ENCODE measurements at places on chromosomes 13 and 19.

GRCh38 chr19:3691372-3691716, 8.9 kb downstream of the PIP5K1C start:
- no peak for DNase-seq

- no peak for DNase-seq
These were observed 137.3 kb upstream of the FNDC3A start for GRCh38 chr13:48838193-48838973.

GRCh38 chr13:22032905-22033304, 362.0 kb downstream of the FGF9 start:
- no peak for DNase-seq

GRCh38 chr13:91362908-91363307, 15.4 kb downstream of the MIR17HG start:
- no peak for DNase-seq

DNA sequence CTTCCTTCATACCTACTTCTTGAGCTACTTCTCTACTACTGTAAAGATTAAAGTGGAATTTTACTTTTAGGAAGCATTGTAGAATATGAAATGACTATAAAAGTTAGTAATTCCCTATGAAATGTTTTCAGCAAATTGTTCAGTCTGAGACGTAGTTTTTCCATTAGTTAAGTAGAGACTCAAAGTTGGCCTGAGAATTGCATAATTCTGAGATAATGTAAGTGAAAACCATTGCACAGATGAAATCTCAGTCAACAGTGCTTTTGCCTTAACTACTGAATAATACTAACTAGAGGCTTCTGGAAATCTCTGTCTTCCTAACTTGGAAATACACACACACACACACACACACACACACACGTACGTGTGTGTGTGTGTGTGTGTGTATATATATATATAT, 125.9 kb downstream of the FGF14 start:
- no peak for DNase-seq

DNA sequence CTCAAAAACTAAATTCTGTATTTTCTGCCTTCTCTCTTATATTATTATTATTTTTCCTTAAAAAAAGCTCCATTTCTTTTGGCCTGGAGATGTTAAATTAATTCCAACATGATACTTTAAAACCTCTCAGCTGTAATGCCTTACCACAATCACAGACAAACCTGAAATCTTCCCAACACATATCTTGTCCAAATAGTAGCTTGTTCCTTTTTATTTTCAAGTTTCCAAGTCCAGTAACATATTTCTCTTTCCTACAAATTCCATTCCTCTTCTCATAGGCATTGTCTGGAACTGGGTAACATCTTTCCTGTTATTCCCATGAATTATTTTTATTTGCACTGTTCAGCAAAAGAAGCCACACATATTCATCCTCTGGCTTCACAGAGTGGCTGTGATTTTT, 137.0 kb downstream of the SLITRK6 start:
- no peak for DNase-seq

GRCh38 chr13:19781526-19781925, 1.2 kb downstream of the PSPC1 start:
- DNase-seq = no peak

- DNase-seq = no peak
These were observed 134.1 kb downstream of the KATNAL1 start for GRCh38 chr13:30173303-30173610.

DNA sequence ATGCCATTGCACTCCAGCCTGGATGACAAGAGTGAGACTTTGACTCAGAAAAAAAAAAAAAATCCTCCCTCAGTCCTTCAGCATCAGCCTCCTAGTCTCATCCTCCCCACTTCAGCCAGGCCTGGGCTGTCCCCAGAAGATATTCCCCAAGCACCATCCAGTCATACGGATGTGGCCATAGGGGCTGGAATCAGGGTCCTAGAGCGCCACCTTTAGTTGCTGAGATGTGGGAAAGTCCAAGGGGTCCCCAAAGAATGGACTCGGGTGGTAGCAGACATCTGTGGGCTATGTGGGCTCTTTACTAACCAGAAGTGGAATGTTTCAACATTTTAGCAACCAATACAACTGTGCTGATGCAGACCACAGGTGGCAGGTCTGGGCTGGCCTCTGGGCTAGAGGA, 3.1 kb upstream of the TYROBP start:
- DNase-seq = no peak

GRCh38 chr19:51186323-51186722, 38.6 kb upstream of the CD33 start:
- no peak for DNase-seq

- no peak for DNase-seq
These were observed 1.8 kb downstream of the NCAN start for GRCh38 chr19:19213426-19214158.

GRCh38 chr13:21637296-21637695, 33.3 kb upstream of the MICU2 start:
- DNase-seq = no peak

- DNase-seq = peak; percentile 78
These were observed 10.2 kb downstream of the PPP1R37 start for GRCh38 chr19:45103156-45103507.

GRCh38 chr13:70964124-70964523, 855.9 kb upstream of the KLHL1 start:
- DNase-seq = peak; percentile 47

GRCh38 chr19:13770013-13770635, 4.1 kb upstream of the C19orf53 start:
- no peak for DNase-seq

GRCh38 chr19:46621191-46622117, 3.4 kb downstream of the PTGIR start:
- no peak for DNase-seq

- no peak for DNase-seq
These were observed 366.8 kb downstream of the SLITRK1 start for GRCh38 chr13:83515268-83516015.

GRCh38 chr19:48571378-48572162, 19.6 kb downstream of the SULT2B1 start:
- DNase-seq = no peak

- no peak for DNase-seq
These were observed 62.4 kb upstream of the KLHL1 start for GRCh38 chr13:70170689-70171088.

- DNase-seq = no peak
These were observed 77.9 kb downstream of the TRPC4 start for GRCh38 chr13:37791699-37792098.

DNA sequence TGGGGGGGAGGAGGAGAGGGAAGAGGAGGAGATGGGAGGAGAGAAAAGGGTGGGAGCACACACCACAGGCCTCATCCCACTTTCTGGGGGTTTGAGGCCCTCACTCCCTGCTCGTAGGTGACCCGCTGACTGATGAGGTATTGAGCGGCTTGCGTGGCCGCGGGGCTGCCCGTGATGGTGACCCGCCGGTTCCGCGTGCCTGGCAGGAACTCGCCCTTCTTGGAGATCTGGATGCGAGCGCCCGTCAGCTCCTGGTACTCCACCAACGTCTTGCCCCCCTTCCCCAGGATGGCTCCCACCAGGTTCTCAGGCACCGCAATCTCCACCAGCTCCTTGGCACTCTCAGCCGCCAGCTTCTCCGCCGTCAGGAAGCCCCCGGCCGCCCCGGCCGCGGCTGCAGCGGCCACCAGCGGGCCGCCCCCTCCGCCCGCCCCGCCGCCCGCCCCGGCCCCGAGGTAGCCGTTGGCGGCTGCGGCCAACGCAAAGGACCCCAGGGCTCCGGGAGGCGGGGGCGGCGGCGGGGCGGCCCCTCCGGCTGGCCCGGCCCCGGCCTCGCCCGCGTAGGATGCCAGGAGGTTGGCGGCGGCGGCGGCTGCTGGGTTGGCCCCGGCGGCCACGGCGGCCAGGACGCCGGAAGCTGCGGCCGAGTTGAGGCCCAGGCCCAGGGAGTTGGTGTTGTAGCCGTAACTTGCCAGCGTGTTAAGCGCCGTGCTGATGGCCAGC, 25.4 kb upstream of the NANOS2 start:
- DNase-seq = no peak

DNA sequence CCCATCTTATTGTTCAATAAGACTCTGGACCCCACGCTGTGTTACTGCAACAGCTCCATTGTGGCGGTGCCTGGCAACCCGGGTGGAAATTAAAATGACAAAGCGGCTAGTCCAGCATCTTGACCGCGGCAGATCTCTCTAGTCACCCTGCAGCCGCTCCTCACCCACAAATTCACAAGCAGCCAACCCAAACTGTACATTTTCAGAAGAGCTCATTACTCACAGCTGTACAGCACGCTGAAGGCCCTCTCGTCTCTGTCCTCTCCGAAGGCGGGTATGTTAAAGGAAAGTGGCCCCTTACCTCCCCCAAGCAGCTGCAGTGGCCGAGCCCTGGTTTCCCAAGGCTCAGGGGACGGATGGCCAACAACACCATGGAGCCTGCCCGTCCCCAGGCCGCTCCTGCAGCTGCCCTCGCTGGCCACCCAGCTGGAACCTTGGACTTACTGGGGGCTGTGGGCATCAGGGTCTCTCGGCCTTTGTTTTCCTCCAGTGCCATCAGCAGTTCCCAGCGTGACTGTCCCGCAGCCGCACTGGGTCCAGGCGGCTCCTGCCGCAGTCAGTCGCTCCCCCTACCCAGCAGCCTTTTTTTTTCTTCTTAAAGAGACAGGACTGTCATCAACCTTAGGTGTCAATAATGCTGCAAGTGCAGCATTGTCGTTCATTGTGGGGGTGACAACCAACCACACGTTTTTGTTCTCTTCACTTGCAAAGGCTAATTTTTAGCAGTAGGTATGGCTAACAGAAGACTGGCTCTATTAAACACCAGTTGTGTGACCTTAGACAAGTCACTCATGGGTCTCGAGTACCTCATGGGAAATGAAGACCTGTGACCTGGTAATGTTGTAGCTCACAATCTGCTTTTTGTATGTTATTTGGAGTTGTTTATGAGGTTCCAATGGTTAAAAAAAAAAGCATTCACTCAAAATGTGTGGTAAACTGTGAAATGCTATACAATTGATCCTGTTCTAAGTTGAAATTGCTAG, at the start of gene SACS:
Gene SACS, minus strand, starts transcription at position 532 of the 983 bp plus-strand sequence. CDS start 22,463 bp downstream, outside the sequence.
- peak; percentile 37 for DNase-seq

- peak; percentile 15 for DNase-seq
These were observed 60.1 kb upstream of the MYCBP2 start for GRCh38 chr13:77386880-77387606.

- DNase-seq = no peak
These were observed 2.0 kb downstream of the GPR183 start for GRCh38 chr13:99305158-99305557.

- DNase-seq = no peak
These were observed 725 bp downstream of the PSMD8 start for GRCh38 chr19:38375098-38375493.

- no peak for DNase-seq
These were observed 6.8 kb downstream of the TMED1 start for GRCh38 chr19:10828981-10829821.

GRCh38 chr19:8396185-8396562, 6.0 kb downstream of the RAB11B start:
- DNase-seq = no peak

- no peak for DNase-seq
These were observed at the start of the genes PRDX2 and THSD8 for GRCh38 chr19:12801466-12802266. PRDX2 (minus strand) TSS chr19:12801800; CDS start chr19:12801261, 539 bp downstream. THSD8 (plus strand) TSS chr19:12802069; CDS start chr19:12802072, 3 bp downstream.

GRCh38 chr19:2112516-2113320, 16.0 kb downstream of the IZUMO4 start:
- DNase-seq = no peak

DNA sequence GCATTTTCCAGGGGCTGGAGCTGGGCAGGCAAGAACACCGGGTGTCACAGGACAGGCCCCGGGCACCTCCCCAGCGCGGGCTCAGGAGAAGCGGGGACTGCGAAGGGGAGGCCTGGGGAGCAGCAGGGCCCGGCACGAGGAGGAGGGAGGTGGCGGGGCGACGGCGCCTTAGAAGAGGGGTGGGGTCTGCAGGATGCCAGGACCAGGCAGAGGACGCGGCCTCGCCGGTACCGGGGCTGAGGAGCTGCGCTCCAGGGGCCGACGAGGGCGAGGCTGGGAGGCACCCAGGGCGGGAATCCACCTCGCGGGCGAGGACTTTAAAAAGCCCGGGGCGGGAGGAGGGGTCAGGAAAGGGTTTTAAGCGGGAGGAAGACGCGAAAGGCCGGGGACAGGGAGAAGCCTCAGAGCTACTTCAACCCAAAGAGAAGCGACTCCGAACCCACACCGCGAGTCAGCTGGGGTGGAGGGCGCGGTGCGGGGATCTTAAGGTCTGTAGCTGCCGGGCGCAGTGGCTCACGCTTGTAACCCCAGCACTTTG, 665 bp downstream of the ZNF347 start:
- no peak for DNase-seq

GRCh38 chr13:74675182-74675581, 541.0 kb upstream of the KLF12 start:
- DNase-seq = peak; percentile 90

- DNase-seq = no peak
These were observed 24.2 kb downstream of the PCDH20 start for GRCh38 chr13:61391426-61391825.

GRCh38 chr13:101393140-101393539, 23.2 kb downstream of the NALCN start:
- no peak for DNase-seq

DNA sequence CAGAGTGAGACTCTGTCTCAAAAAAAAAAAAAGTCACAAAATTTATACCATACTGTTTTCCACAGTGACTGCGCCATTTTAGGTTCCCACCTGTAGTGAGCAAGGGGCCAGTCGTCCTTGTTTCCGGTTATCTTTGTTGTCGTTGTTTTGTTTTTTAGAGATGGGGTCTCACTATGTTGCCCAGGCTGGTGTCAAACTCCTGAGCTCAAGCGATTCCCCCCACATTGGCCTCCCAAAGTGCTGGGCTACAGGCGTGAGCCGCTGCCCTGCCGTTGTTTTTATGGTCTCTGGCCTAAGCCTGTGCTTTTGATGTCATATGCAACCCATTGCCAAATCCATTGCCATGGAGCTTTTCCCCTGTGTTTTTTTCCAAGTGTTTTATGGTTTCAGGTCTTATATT, 3.3 kb downstream of the UPF3A start:
- no peak for DNase-seq

- no peak for DNase-seq
These were observed 12.5 kb downstream of the ARID3A start for GRCh38 chr19:938233-938923.

DNA sequence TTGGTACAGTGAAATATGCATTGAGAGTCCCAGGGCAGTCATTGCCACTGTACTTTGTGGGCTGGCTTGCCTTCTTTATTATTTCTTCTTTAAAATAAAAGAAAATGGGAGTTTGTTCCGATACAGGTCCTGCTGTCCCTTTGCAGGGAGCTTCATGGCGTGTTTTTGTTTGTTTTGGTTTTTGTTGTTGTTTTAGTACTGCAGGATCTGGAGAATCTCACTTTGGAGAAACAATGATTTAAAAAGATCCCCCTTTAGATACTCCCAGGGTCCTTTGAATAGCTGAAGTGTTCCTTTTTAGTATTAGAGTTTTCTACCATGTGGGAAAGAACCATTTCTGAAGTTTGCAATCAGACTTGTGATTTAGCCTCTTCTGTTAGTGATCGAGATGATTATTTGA, 11.1 kb downstream of the CHAF1A start:
- DNase-seq = no peak

GRCh38 chr13:33561627-33562026, 256.3 kb upstream of the RFC3 start:
- no peak for DNase-seq

GRCh38 chr13:100493418-100493817, 95.2 kb downstream of the GGACT start:
- no peak for DNase-seq
